Central memory CD8-positive, alpha-beta T cell (primary cell): ENCODE measurements at places on chromosomes 7 and 10.

- no peak for DNase-seq
These were observed 68.1 kb upstream of the NANOS1 start for GRCh38 chr10:118961436-118961835.

DNA sequence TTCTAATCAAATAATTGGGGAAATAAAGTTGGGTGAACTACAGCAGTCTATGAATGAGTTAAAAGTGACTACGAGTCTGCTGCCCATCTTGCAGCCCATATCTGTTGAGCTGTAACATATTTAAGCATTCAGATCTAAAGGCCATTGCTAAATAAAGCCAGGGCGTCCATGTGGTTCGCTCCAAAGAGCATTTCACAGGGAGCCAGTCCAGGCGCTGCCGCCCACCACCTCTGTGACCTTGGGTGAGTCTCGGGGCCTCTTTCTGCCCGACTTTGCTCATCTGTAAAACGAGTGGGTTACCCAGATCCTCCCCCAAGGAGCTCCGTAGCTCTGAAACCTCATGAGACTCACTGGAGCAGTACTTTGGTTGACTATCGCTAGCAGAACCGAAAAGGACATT lies 223.1 kb downstream of the CUX1 start:
- DNase-seq: no peak

DNA sequence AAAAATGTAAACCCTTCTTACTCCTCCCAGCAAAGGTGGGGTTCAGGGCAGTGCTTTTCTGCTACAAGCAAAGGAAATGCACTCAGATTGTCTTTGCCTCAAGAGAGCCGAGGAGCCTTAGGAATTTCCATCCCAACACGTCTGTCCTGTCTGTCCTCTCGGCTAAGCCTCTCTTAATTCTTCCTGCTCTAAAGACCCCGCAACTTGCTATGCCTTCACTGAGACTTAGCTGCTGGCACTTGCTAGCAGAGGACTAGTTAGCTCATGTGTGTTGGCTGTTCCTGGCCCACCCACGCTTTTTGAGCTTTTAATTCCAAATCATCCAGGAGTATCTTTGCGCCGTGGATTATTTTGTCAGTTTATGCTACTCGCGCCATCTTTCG lies 481 bp upstream of the NPM3 start:
- no peak for DNase-seq

- DNase-seq: no peak
These were observed 208.4 kb downstream of the FANK1 start for GRCh38 chr10:126104767-126105166.

- no peak for DNase-seq
These were observed 42.5 kb downstream of the DLD start for GRCh38 chr7:107933386-107934013.

GRCh38 chr10:74238516-74238915 lies 87.5 kb downstream of the ADK start:
- DNase-seq: no peak

DNA sequence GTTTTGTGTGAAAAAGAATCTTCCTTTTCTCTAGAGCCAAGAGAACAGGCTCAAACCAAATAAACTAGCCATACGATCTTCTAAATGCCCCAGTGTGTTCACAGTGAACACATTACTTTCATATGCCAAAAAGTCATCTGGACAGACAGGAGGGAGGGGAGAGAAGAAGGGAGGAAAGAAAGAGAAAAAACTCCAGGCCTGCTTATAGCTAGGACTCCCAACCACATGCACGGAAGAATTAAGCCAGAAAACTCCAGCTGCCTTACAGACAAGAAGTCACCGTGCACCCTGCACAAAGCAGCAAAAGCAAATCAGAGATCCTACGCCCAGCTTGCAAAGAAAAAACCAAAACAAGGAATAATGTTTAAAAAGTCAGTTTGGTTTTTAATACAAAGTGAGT lies 34.3 kb downstream of the SNX8 start:
- no peak for DNase-seq

GRCh38 chr7:100127866-100128636 lies 1.3 kb downstream of the MBLAC1 start:
- no peak for DNase-seq

DNA sequence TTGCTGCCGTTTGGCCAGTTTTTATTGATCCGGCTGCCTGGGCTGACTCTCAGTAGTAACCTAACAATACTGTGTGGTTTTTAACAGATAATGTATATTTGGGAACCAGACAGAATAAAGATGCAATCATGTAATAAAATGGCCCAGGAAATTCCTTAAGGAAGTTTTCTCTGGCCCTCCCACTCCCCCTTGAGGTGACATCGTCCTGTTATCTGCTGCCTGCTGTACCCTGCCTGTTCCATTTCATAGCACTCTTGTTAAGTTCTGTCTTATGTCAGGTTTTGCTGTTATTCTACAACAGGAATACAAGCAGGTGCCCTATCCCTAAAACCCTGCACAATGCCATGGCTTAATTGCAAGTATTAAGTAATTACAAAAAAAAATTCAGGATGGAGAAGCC lies 12.5 kb downstream of the ITGB8 start:
- no peak for DNase-seq

GRCh38 chr7:17598305-17598704 lies 299.9 kb downstream of the AHR start:
- no peak for DNase-seq

DNA sequence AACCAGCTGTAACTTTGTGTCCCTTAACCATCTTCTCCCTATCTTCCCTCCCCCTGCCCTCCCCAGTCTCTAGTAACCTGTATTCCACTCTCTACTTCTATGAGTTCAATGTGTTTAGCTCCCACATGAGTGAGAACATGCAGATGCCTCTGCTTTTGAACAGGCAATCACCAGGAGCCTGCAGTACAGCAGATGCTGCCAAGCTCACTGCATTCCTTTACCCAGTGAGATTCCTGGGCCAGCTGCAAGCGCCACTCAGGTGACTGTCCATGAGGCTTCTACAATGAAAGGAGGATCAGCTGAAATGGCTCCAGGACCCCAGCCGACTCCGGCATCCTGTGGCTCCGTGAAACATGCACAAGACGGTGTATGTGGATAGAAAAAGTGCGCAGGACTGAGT lies 15.7 kb downstream of the GRID1 start:
- no peak for DNase-seq

- no peak for DNase-seq
These were observed 186.6 kb downstream of the GRID1 start for GRCh38 chr10:86179961-86180360.

DNA sequence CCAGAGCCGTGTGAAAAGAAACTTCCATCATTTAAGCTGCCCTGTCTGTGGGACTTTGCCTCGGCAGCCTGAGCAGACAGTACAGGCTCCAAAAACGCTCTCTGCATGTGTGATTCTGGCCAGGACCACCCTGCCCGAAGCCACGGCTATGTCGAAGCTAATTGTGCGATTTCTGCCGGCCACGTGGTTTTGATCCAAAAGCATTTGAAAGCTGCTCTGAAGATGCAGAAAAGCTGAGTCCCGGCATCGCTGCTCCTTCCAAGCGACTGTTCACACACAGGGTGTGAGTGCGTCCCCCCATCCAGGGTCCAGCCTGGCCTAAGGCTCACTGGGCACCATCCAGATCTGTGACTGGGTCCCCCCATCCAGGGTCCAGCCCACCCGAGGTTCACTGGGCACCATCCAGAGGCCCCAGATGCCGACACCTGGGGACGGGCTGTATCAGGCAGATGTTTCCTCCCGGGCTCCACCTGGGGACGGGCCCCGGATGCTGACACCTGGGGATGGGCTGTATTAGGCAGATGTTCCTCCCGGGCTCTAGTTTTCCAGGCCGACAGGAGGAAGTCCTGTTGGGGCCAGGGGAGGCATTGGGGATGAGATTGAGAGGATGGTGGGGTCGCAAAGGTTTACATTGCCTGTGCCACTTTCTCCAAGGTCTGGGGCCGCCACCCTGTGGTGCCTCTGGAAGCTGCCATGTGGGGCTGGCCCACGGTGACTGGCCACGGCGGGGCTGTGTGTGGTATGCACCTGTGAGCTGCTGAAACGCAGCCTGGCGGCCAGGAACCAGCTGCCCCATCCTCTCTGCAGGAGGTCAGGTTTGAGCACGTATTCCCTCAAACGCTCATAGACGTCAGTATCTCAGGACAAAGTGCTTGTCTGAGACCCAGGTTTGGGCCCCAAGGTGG lies 527.4 kb downstream of the DNAJB6 start:
- DNase-seq: no peak

GRCh38 chr10:120555436-120555835 lies 98.4 kb downstream of the PLPP4 start:
- no peak for DNase-seq

- DNase-seq: no peak
These were observed 199.1 kb upstream of the LYZL2 start for GRCh38 chr10:30828680-30829079.

DNA sequence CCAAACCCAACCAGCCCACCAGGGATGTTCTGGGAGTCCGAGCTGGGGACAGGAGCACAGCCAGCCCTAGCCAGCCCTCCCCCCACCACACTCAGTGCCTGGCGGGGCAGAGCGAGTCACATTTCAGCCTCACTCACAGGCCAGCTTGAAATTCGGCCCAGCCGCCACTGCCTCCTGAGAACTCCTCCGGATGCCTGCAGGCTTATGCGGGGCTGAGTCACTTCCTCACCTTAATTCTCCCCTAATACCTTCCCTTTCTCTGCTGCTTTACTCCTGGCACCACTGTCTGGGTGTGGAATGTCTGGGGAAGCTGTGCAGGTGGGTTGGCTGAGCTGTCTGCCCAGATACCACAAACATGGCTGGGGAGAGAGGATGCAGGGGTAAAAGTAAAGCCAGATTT lies 22.6 kb upstream of the DLG5 start:
- DNase-seq: no peak

- DNase-seq: no peak
These were observed 26.5 kb upstream of the WNT16 start for GRCh38 chr7:121302214-121302745.

DNA sequence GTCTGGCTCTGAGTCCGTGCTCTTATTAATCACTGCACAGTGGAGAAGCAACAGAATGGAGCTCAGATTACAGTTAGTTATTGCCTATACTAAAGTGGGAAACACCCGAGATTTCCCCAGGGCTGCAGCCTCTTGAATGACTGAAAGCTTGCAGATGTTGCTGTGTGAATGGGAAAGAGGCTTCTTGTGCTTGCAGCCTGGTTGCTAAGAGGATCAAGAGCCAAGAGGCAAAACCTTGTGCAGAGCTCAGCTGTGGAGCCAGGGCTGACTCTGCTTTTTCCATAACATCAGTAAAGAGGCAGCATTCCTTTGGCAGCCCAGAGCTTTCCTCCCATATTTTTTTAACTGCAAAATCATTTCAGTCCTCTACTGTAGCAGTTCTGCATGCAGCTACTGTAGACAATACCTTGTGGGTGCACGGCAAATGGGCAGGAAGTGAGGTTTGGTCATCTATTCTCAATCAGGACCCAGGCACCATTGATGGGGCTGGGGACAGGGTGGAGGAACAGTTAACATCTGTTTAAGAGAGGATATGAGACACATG lies 86.5 kb downstream of the RALA start:
- no peak for DNase-seq

GRCh38 chr7:129501760-129502707 lies at the start of gene SMKR1:
Gene SMKR1, plus strand, starts transcription at chr7:129502531. Its CDS starts 294 bp downstream, at chr7:129502825.
- peak; percentile 88 for DNase-seq

DNA sequence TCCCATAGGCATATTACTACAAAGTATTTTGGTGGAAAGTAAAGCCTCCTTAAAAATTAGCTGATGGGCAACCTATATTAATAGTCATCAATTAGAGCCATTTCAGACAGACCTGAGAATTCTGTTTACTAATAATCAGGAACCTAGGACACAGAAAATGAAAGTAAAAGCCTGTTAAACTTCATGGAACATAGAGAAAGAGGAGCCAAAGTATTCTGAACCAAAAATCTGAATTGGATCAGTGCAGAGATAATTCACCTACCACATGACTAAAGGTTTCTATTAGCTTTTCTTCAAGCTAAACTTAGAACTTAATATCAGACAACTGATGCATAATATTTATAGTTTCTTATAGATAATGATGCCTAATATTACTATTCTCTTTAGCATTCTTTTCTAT lies 204.5 kb upstream of the RHOBTB1 start:
- no peak for DNase-seq

- no peak for DNase-seq
These were observed 36.2 kb upstream of the R3HCC1L start for GRCh38 chr10:98098247-98098646.

DNA sequence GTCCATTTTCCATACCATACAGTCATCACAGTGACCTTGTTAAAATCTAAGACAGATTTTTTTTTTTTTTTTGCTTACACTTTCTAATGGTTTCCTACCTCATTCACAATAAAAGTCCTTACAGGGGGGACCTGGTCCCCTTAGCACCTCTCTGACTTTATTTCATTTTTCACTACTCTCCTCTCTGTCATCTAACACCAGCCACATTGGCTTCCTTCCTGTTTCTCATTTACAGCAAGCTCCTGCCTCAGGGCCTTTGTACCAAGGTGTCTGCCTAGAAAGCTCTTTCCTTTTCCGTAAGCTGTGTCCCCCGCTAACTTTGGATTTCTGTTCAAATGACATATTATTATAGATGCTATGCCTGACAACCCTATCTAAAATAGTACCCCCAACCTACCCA lies 27.7 kb downstream of the CC2D2B start:
- no peak for DNase-seq

DNA sequence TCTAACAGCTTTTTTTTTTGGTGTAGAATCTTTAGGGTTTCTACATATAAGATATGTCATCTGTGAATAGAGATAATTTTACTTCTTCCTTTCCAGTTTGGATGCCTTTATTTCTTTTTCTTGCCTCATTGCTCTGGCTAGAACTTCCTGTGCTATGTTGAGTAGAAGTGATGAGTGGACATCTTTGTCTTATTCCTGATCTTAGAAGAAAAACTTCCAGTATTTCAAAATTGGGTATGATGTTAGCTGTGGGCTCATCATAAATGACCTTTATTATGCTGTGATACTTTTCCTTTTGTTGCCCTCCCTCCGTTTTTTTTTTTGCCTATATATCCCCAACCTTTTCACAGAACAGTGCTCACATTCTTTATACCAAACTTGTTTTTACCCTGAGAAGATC lies 8.8 kb downstream of the AGK start:
- no peak for DNase-seq

- DNase-seq: no peak
These were observed 164.7 kb downstream of the ZMYND11 start for GRCh38 chr10:299969-300368.

GRCh38 chr7:20199015-20199737 lies 18.0 kb downstream of the MACC1 start:
- DNase-seq: no peak

DNA sequence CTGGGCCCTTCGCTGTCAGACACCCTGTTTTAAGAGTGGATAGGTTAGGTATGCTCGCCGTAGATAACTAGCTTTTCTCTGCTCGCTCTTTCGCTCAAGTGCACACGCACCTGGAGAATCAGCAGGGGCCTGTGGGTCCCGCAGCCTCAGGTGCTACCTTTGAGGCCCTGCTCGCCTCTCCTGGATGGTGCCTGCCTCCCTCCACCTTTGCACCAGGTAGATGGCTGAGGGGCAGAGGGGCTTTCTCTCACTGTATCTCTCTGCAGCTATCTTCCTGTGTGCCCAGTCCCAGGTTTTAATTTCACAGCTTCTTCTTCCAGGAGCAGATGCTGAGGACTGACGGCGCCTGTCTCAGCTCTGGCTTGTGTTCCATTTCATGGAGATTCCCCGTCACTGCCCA lies 227.9 kb downstream of the TCF7L2 start:
- no peak for DNase-seq

GRCh38 chr7:116348346-116348745 lies 138.0 kb downstream of the TES start:
- no peak for DNase-seq
